ENCODE measurements at places on chromosomes 16 and 17.
A peak's percentile ranks its signal among the peaks of the same experiment; 100 is the strongest.

DNA sequence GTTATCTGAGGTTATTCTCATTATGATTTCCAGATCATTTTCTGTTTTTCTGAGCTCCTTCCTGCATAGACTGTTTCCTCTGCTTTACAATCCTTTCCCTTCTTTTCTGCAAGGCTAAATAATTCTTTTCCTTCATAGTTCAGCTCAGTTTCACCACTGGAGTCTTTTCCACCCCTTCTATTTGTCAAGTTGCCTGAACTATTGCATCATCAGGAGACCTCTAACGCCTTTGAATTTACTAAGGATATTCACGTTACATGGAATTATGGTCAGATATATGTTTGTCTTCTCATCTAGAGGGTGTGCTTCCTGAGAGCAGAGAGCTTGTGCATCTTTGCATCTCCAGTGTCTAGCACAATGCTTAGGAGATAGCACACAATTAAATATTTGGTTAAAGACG lies 140.4 kb upstream of the CA10 start:
- DNase-seq = no peak

GRCh38 chr16:1027501-1027815 lies 45.1 kb upstream of the SSTR5 start:
- no peak for DNase-seq

GRCh38 chr17:82791532-82791931 lies 39.7 kb downstream of the TBCD start:
- no peak for DNase-seq

DNA sequence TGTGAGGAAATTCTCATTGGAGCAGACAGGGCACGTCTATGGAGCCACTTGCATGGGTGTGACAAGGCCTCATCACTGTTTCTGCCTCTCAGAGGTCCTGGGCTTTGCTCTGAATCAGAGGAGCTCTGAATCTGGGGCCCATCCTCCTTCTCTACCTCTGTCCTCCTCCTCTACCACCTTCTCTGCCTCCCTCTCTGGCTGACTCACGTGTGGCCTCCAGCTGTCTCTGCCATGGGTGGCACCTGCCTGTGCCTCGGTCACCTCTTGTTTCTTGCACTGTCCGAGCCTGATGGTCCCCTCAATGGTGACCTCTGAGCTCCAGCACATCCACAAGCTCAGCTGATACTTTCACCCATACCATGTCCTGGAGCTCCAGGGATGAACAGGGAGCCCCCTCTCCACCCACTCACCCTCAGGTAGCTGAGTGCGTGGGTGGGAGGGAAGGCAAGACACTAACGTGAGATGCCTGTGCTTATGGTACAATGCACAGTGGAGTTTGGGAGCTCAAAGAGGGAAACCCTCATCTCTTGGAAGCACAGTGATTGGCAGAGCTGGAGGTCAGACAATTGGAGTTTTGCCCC lies 116.4 kb upstream of the CRHR1 start:
- no peak for DNase-seq

- no peak for DNase-seq
Measured at GRCh38 chr17:77774182-77774581, 184.3 kb upstream of the TNRC6C start.

DNA sequence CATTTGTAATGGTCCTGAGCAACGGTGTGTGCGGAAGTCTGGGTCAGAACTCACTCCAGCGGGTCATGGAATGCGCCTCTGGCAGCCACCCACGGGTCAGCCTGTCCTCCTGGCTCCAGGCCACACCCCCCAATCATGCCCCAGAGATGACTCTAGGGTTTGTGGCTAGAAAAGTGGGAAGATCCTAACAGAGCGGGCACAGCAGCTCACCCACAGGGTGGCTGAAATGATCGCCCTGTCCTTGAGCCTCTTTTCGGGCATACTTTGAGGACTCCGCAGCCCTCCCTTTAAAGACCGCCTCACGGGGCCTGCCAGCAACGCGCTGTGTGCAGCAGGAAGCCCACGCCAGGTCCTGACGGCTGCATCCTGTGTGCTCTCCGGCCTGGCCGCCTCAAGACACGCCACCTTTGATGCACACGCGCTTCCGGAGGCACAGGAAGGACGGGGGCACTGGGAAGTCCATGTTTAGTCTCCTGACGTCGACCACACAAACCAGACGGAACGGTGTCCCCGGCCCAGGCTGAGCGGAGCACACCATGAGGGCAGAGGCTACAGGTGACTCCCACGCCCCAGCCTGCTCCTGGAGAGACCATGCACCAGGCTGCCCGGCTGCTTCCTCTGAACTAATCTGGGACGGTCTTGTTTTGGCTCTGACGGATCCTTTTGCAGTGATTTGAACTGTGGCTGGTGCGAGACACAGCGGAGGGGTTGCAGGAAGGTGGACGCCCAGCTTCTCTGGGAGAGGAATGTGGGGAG lies 92.9 kb downstream of the TBC1D16 start:
- no peak for DNase-seq

- DNase-seq = no peak
Measured at GRCh38 chr17:36132421-36132831, 28.8 kb downstream of the CCL4 start.

- no peak for DNase-seq
Measured at GRCh38 chr17:47982091-47982617, 11.2 kb downstream of the CDK5RAP3 start.

DNA sequence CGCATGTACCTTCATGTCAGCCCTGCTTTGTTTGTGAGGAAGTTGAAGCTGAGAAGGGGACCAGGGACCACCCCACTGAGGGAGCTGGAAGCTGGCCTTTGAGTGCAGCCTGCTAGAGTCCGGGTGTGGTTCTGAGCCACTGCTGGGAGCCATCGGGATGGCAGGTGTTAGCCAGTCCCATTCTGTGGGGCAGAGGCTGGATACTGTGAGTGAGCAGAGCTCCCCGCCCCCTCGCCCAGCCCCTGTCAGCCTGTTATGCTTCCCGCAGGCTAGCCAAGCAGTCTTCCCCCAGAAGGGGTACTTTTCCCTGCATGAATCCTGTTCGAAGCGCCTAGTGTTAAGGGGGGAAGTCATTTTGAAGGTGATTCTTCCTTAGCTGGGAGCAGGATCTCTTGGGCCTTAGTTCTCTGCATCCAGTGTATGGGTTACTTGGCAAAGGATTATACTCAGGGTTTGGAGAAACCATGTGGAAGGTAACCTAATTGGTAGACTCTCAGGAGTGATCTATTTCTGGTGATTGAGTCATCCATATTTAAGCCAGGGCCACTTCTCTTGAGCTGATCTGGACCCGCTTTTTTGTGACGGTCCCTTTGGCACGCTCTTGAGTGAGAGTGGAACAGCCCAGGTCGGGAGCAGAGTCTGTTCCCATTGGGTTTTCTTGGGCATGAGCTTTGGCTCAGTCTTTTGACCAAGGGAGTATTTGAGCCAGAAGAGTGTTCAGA lies 23.8 kb downstream of the AKAP1 start:
- DNase-seq = no peak

DNA sequence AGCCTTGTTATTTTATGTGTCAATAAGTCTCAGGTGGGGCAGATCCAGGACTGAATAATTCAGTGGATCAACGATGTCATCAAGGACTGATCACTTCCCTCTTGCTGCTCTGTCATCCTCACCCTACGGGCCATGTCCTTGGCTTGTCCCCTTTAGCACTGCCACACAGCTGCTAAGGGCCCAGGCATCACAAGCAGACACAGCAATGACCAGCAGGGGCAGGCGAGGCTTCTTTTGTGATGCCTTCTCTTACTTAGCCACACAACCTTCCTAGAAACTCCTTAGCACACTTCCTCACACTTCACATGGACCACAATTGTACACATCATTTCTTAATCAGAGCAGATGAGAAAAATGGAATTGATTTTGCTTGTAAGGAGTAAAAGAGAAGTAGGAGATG lies 356.3 kb upstream of the SOX9 start:
- no peak for DNase-seq

- DNase-seq = no peak
Measured at GRCh38 chr17:77548967-77549366, 408.2 kb downstream of the SEC14L1 start.

- no peak for DNase-seq
Measured at GRCh38 chr16:7343243-7343642, 10.6 kb downstream of the RBFOX1 start.

DNA sequence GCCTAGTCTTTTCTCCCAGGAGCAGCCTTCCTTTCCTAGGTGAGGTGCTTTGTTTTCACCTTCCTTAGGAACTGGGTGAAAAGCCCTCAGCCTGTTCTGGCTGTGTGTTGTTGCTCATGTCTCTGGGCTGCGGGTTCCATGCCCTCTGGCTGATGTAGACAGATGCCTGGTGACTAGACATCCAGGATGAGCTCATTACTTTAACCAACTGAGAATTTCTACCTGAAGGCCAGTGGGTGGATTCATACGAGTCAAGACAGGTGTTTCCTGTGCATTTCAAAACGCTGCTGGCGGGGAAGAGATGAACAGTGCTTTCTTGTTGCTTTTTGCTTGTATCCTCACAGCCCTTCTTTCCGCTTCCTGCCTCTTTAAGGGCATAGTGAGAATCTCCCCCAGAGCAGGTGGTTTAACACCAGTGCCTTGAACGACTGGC lies 22.3 kb downstream of the SAP30BP start:
- peak; percentile 41 for DNase-seq

GRCh38 chr17:81015136-81015535 lies 19.8 kb upstream of the BAIAP2 start:
- no peak for DNase-seq

GRCh38 chr16:309476-309875 lies 26.5 kb downstream of the PDIA2 start:
- DNase-seq = no peak
